ENCODE measurements at places on chromosomes 4 and X.

DNA sequence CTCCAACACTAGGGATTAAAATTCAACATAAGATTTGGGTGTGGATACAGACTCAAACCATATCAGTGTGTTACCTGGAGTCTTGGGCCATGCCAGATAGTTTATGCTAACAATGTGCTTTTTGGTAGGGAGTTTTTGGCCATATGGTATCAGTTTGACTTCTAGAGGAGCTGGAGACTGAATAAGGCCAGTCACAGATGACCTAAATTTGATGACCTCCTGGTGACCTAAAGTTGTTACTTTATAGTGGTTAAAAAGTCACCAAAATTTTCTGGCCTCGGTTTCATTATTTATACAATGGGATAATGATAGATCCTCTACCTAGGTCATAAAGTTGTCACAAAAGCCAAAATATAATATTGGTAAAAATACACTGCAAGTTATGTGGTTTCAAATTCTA is 877.1 kb downstream of the RAPGEF2 start:
- no peak for DNase-seq

GRCh38 chrX:39984191-39984956 is 113.4 kb downstream of the BCOR start:
- DNase-seq = no peak

DNA sequence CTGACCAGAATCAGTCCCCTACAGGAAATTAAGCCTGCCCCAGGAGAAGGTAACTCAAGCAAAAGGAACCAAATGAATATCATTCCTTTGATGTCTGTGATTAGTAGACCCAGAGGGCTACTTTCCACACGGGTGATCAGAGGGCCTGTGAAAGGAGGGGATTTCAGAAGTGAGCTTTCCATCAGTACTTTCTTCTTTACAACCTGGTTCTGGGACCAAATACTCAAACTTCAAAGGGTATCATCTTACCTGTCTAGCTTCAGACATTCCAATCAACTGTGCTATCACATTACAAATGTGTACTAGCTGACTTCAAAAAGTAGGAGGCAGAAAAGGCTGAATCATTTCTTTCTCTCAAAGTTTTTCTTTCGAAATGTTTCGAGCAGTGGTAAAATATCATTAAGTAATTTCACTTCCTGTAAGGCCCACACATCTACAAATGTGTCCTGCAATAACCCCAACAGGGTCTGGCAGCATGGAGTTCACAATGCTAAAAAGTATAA is 23.9 kb downstream of the ACSL4 start:
- no peak for DNase-seq

DNA sequence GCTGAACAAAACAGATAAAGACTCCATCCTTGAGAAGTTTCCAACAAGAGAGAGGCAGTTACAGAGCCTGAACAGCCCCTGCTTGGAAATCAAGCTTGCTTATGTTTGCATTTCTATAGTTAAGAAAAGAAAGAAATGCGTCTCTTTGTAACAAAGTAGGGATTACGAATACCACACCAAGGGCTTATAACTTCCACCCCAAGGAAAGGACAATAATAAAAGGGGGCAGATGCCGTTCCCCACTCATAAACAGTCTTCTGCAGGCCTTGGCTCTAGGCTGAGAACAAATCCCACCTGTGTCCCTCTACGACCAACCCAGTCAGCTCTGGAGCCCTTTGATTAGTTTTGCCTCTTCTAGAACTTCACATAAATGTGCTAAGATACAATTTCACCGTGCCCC is 183.8 kb upstream of the MAP3K15 start:
- no peak for DNase-seq

DNA sequence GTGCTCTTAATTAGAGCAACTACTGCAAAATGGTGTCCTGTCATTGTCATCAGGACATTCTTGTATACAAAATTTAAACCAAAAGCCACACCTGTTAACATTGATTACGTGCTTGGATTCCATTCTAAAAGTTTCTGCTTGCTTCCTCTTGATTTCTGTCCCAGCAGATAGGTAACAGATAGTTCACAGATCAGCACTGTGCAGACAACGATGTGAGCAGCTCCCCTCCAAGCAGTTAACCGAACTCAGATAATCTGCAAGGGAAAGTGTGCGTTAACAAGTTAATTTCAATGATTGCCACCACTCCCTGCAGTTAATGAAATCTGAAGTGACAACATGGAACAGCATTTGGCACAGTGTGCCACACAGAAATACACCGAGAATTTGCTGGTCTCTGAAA is 54.4 kb upstream of the RELL1 start:
- no peak for DNase-seq

DNA sequence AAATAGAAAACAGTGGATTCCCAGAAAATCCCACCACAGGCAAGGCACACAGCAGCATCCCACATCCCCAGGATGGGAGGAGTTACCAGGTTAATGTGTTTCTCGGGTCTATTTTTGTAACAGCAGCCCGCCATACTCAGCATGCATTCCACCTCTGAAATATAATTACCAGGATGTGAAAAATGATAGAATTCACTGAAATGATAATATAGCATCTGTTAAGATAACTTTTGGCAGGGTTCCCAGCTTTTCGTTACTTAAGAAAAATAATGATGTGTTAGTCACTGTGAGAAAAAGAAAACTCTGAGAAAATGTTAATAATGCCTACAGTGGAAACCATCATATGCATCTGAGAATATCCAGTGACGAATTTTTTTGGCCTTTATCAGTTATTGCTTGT is 87.1 kb downstream of the VCX2 start:
- DNase-seq = no peak

DNA sequence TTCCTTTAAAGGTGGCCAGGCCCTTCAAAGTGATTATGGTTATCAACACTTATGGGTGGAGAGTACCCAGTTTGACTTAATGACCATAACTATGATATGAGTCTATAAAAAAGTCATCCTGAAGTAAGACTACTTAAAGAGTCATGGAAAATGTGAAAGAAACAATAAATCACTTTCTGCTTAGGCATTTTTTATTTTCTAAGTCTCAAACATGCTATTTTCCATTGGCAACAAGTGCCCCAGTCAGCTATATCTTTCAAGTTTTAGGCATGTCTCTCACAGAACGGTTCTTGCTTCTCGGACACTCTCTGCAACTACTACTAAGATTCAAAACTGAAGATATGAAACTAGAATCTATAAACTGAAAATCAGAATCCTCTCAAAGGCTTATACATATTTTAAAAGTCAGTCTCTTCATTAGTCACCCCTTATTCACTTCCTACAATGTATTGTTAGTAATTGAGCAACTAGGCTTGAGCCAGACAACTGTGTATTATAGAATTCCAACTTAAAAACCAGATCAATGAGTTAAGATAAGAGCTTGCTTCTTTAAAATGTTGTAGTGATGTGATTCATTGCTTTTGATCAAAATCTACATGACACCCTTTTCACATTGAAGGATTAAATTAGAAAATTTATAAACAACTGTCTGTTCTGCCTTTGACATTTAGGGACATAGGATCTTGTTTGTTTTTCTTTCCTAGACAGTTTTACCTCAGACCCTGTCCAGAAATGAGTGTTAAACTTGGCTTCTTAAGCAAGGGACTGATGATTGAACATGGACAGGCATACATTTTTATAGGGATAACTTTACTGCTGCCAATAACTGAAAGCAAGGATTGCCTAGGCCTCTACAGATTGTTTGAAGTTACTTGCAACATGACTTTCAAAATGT is 2.9 kb downstream of the ANTXR2 start:
- DNase-seq = no peak

DNA sequence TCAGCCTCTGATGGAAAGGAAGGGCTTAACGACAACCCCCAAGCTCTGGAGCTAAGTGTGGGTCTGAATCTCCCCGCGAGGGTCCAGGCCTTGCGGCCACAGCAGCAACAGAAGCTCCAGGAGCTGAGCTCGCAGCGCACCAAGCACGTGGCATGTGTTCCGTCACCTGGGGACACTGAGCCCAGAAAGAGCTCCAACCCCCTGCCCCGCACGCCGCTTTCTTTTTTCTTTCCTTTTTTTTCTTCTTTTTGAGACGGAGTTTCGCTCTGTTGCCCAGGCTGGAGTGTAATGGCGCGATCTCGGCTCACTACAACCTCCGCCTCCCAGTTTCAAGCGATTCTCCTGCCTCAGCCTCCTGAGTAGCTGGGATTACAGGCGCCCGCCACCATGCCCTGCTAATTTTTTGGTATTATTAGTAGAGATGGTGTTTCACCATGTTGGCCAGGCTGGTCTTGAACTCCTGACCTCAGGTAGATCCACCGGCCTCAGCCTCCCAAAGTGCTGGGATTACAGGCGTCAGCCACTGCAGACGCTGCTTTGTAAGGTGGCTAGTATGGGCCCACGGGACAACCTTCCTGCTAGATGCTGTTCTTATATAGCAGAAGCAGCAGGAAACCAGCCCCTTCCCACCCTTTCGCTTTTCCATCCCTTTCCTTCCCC is 685 bp upstream of the TNIP2 start:
- no peak for DNase-seq

DNA sequence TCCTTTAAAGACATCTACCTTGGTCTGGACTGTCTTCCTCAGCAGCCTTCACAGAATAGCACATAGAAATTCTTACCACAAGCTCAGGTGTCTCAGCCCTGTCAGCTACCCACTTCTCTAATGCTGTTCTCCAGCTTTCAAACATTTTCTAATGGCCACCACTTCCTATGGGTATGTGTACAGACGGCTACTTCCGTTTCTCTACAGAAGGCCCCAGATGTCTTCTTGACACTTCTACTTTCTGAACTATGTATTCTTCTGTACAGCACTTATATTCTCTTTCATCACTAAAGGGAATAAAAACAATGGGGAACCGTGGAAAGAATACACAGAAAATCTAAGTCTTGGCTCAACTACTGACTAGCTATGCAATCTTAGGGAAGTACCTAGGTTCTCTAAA is 13.3 kb downstream of the OPHN1 start:
- DNase-seq = no peak

DNA sequence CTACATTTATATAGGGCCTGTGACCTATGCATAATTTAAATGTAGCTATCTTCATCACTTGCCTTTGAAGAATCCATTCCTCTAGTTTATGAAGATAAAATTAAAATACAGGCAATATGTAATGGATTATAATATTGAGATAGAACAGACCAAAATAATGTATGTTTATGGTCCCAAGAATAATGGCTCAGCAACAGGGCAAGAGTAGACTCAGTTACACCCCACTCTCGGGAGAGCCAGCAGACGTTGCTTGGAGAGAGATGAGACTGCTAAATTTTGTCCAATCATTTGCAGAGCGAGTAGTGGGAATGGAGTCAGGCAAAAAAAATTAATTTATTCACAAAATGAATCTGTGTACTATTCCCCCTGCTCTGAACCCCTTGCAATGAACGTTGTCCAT is 223.2 kb upstream of the FAT4 start:
- DNase-seq = no peak

DNA sequence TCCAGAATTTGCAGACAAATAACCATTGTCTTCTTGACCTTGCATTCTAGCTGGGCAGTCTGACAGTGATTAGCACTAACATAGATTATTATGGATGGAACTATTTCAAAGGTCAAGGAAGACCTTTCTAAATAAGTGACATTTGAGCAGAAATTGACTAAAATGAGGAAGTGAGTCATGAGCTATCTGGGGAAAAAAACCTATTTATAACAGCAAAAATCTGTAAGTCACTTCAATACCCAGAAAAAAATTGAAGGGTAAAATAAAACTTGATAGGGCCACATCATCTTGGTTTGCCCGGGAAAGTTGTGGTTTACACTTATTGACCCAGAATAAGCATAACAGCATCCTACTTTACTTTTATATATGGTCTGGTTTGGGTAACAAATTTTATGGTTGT is 414.6 kb upstream of the HS3ST1 start:
- DNase-seq = no peak

DNA sequence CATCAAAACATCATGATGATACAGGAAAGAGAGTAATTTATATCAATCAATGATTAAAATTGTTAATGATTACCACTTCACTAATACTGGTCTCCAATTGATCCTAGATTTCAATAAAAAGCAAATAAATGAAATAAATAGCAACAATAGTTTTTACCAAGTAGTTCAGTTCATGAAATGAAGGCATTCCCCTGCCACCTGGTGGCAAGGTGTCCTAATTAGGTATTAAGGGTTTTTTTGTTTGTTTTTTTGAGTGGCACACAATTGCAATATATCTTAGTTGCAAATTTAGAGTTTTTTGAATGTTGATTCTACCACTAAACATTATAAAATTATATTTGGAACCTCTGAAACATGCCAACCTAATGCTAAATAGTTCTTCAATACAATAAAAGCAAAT is 157.4 kb upstream of the PDE5A start:
- DNase-seq = no peak

DNA sequence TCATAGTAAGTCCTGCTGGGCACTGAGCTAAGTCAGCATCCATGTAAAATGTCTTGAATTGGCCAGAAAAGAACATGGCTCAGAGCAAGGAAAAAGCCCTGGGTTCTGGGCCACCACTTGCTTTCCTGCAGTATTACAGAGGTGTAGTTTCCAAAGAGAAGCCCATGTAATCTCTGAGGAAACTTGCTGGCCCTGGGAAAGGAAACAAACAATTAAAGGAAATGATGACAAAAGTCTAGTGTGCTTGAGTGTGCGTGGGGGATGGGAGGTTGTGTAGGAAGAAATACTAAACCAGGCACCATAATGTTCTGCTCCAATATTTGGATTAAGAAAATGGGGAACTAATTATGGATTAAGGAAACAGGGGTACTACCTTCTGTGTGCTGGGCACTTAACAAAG is 39.5 kb upstream of the SMIM10L2A start:
- DNase-seq = no peak

DNA sequence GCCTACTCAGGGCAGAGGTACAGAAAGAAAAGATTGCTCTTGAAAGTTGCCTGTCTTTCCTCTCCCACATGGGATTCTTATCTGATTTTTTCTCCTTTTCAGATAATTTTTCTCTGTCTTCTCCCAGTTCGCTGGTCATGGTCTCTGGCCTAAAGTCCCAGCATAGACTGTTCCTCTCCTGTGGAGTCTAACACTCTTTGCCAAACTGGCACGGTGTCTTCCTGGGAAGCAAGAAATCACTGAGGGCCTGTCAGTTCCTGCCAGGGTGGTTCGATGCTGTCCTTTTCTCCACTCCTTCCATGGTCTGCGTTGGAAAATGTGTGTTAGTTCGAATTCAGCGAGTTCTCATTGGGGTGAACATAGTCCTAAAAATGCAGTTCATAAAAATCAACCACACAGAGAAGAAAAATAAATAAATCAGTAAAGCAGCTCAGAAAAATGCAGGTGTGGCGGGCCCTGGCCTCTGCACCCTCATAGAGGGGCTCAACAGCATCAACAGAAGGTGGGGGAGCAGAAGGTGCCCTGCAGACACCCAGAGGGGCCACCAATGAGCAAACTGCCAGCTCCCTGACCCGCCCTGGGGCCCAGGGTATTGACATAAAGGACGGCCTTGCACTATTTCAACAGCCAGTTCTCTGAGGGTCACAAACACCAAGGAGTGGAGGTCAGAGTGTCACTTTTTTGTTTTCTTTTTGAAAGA is 2.1 kb downstream of the RGN start:
- DNase-seq = no peak

DNA sequence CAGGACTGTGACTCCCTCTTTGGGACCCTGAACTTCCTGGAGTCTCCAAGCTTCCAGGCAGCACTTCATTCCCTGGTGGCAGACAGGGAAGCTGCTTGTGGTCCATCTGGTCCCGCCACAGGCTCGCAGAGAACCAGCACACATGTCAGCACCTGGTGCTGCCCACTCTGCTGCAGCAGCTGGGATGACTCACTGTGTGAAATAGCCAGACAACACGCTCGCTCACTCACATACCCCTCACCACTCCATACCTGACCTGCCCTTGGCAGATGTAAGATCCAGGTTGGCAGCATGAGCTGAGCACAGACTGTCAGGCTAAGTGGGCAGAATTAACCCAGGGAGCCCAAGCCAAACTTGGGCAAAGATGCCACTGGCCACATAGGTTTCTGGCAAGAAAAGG is 613.5 kb downstream of the PCDH18 start:
- DNase-seq = no peak

GRCh38 chr4:176767183-176767582 is 25.5 kb downstream of the VEGFC start:
- no peak for DNase-seq

Data from activated gamma-delta T cell treated with anti-CD3 and anti-CD28 coated beads, Interleukin-2, amount 50 U/mL, for 16 hours (primary cell).